ENCODE measurements at places on chromosomes 1 and 21.

DNA sequence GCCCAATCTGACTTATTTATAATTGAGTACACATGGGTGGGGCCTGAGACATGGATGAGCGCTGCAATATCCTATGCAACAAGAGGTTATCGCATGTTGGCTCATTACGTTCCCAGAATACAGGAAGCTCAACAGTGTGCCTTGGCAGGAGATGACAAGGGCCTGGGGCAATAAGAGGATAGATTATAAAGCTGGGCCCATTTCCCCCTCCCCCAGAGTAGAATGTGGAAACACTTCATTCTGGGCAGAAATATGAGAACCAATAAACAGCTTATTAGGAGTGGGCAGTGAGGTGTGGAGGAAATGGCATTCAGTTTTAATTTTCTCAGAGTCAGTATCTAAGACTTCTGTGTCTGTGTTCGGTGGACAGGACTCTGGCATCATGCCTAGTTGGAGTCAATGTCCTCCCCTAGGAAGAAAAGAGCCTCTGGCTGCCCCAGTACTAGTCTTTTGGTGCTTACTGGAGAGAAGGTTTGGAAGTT is 92.8 kb downstream of the PIK3R3 start:
- DNase-seq: no peak

DNA sequence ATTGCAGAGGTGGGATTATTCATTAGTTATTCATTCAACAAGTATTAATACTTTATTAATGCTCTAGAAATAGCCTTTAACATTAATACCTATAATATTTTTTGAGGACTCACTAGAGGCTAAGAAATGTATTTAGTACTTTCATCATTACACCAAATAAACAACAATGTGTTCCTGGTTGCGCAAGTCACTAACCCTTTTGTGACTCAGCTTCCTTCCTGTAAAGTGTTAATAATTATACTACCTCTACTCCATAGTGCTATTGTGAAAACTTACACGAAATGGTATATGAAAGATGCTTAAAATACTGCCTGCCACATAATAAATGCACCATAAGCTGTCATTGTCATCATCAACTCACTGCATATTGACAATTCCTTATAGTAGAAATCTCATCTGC is 431.0 kb downstream of the DPYD start:
- no peak for DNase-seq

DNA sequence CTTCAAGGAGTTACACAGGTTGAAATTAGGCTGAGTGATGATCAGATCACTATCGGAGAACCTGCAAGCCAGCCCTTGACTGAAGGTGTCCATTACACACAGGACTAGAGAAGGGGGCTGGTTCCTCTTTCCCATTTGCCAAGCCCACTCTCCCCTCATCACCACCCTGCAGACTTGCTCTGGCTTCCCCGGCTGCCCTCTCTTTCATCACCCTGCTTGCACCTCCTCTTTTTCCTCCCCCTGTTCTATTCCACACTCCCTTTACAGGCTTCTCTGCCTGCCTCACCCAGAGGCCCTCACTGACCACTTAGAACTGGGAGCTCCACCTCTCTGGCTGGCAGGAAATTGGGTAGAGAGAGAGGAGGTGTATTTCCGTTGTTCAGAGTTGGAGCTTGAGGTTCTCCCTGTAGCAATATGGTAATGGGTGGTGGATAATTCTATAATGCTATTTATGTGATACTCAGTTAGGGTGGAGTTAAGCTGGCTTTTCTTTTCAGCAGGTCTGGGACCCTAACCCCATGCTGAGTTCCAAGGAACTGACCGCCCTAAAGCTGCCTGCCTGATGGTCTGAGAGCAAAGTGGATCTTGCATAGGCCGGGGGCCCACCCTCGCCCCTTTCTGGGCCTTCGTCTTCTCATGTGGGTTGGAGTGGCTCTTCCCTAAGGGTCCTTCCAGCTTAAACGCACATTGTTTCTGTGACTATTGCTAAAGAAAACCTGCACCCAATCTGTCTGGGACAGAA is 111.8 kb upstream of the ADAR start:
- DNase-seq: no peak

- DNase-seq: no peak
Observed at GRCh38 chr1:16724718-16725438, 15.4 kb upstream of the RNU1-4 start.

- DNase-seq: no peak
Observed at GRCh38 chr1:28278763-28279162, 19.4 kb downstream of the SESN2 start.

DNA sequence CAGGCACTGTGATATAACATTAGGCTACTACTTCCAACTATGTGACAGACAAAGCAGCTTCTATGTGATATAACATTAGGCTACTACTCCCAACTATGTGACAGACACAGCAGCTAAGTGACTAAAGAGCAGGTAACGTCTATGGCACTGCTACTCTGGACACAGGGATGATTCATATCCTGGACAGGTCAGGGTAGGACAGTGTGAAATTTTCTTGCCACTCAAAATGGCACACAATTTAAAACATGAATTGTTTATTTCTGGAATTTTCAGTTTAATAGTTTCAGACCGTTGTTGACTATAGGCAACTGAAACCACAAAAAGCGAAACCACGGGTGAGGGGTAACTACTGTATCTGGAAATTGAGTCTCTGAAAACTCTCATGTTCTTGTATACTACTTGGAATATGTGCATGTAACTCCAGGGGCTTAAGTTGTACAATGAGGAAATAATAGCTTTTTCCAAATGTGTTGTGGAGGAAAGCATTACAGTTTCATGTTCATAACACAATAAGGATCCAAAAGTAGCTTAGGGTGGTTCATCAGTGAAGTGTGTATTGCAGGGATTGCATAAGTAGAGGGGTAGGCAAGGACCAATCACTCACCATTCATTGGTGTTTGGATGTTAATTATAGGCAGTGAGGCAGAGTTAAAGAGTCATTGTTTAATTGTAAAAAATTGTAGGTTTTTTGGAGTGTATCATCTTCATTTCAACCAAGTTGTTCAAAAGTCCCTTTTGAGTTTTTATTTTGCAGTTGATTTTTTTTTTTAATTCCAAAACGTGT is 5.3 kb downstream of the DTL start:
- DNase-seq: no peak

DNA sequence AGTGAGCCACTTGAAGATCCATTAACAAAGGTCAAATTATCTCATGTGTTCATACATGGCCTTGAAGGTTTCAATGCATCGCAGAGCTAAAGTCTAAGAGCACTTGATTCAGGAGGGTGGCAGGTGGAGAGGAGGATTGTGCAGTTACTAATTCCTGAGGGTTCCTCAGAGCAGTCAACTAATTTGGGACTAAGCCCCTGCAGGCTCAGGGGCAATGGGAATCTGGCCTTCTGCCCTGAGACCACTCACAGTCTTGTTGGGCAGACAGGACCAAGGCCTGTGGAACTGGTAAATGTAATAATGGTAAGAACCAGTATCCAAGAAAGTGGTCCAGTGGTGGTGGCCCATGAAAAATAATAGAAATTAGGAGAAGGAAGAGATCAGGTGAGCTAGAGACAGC is 127.4 kb upstream of the HMGB4 start:
- DNase-seq: no peak

DNA sequence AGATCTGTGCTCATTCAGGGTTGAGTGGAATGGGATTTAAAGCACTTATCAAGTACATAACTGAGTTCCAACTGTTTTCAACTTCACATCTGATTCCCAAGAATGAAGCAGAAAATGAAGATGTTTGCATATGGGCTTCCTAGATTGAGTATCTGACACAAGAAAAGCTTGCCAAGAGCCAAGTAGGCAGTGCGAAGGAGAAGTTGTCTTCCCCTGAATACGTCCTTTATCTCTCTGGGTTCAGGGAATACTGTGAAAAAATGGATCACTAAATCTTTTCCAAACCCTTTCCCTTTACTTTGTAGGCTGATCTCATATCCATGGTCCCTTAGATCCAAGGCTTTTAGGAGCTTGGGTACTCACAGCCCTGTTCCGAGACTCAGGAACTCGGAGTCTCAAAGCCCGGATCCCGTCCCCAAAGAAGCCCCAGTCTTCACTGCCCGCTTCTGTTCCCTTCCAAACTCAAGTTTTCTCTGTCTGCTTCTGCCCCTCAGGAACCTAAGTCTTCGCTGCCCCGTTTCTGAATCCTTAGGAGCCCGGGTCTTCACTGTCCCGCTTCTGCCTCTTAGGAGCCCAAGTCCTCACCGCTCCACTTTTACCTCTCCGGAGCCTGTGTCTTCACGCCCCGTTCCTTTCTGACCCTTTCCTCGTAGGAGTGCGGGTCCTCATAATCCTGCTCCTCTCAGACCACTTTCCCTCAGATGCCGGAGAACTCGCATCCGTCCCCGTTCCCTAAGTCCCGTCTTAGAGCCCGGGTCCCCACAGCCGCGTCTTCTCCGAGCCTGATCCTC is 616 bp downstream of the TAF12 start:
- no peak for DNase-seq

GRCh38 chr1:204419064-204419403 is 7.4 kb upstream of the PPP1R15B start:
- DNase-seq: no peak
